Stimulated activated CD8-positive, alpha-beta memory T cell treated with anti-CD3 and anti-CD28 coated beads, Interleukin-2, amount 100 ng/mL, for 1 hour (primary cell): ENCODE measurements at places on chromosomes 1 and 21.

- DNase-seq = no peak
Observed at GRCh38 chr1:199151634-199152425, 513.0 kb downstream of the PTPRC start.

GRCh38 chr1:26581287-26581651 is 51.7 kb downstream of the RPS6KA1 start:
- no peak for DNase-seq

DNA sequence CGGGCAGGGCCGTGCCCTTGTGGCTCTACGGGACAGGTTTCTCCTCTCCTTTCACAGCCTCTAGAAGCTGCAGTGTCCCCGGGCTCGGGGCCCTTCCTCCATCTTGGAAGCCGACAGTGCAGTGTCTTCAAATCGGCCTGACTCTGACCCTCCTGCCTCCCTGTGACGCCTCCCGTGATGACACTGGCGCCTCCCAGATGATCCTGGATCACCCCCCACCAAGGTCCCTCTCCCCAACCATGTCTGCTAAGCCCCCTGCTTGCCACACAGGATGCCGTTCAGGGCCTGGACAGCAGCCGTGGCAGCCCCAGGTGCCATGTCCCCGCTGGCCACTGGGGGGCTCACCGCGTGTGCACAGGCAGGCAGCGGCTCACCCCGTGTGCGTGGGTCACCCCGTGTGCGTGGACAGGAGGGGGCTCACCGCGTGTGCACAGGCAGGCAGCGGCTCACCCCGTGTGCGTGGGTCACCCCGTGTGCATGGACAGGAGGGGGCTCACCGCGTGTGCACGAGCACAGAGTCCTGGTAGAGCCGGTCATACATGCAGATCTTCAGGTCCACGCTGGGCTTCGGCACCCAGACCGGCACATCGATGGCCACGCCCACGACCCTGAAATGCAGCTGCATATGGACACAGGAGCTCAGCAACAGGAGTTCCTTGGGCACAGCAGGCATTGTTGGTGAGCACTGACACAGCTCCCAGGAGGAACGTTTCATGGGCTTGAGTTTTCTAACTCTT is 24.9 kb upstream of the TMEM52 start:
- DNase-seq = peak; percentile 39

- no peak for DNase-seq
Observed at GRCh38 chr1:193703655-193704054, 517.2 kb upstream of the B3GALT2 start.

- DNase-seq = no peak
Observed at GRCh38 chr1:58249737-58250586, 296.6 kb downstream of the OMA1 start.

GRCh38 chr21:39346671-39347331 is 2.1 kb downstream of the HMGN1 start:
- no peak for DNase-seq

DNA sequence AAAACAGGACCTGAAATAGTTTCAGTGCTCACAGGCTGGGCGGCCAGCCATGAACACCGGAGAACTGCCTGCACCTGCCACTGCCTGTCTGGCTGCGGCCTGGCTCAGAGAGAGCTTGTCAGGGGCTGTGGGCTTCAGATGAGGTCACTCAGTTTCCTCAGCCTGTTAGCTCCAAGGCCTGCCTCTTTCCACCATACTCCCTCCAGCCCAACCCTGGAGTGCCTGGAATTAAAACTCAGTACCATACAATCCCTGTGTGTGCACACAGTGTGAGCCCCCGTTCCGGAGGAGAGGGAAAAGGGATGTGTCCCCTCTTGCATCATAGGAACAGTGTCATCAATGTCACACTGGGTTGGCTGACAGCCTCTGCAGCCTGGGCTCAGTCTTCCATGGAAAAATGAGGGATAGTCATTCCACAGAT is 16.2 kb downstream of the CACNA1S start:
- DNase-seq = no peak

GRCh38 chr1:58999676-59000075 is 215.8 kb upstream of the JUN start:
- DNase-seq = no peak

DNA sequence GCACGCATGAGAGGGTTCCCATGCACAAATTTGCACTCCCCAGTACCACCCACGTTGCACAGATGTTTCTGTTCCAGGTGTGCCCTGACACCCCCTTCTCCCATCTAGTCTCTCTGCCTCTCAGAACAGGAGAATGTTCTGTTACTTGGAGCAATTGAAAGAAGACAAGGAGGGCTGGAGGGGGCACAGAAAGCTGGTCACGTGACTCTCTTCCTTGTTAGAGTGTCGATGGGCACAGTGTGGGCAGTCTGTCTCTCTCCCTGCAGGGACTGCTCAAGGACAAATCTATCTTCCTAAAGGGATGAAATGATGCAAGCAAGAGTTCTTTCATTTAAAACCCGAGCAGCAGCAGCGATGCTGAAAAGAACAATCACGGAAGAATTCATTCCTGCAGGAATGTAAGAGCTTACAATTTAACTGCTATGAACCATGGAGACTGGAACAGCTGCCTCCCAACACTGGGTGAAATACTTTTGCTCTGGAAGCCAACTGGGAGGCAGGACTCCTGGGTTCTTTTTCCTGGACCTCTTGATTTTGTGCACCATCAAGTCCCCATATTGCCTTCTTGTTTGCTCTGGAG is 7.3 kb upstream of the KCNA10 start:
- DNase-seq = no peak

GRCh38 chr21:42262831-42263231 is 43.9 kb downstream of the ABCG1 start:
- DNase-seq = no peak

DNA sequence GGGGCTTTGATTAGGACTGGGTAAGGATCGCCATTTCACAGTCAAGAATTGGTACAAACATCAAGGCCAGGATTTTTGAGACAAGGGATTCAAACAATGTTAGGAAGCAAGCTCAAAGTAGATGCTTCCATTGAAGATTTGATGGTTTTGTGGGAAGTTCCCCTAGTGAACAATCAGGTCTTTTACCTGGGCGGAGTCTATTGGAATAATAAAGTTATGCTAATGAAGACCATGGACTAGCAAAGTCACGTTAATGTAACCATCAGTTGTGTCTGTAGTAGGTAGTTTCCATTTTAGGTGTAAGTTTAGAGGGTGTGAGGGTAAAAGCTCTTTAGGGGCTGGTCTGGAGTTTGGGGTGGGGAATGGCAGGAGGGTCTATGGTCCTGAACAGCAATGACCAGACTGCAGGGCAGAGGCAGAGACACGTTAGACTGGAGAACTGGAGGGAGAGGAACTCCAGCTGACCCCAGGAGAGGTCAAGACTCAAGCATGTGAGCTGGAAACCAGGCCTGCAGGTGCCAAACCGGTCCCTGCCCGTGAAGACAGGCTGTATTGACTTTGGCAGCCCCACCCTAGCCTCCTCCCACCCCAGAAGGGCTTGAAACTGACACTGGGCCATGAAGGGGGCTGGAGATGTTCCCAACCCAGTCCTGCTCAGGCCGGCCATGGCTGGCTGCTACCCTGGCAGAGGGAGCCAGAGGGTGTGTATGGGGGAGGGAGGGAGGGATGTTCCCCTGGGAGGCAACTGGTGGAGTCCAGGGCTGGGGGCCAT is 36.0 kb upstream of the GPR37L1 start:
- DNase-seq = no peak

- DNase-seq = no peak
Observed at GRCh38 chr1:220705782-220706181, 15.6 kb downstream of the C1orf115 start.

- DNase-seq = no peak
Observed at GRCh38 chr1:147579934-147580537, 38.7 kb downstream of the BCL9 start.

GRCh38 chr1:37449936-37450335 is 24.4 kb upstream of the ZC3H12A start:
- DNase-seq = no peak
